Forelimb muscle (tissue), 1 donor: ENCODE measurements at places on chromosomes 4 and X. TPM values are rescaled to one million over a fixed set of nuclear protein-coding genes. Genes with fewer than 3 reads are reported as not detected.

Gene CT45A1
- 0.24 TPM for polyA plus RNA-seq

Gene AMOT
- 22.1 TPM for polyA plus RNA-seq

Gene CT45A3
- not detected for polyA plus RNA-seq

Gene ERAS
- polyA plus RNA-seq: 0.16 TPM

Gene RTL9
- 1.8 TPM for polyA plus RNA-seq

Gene TNMD
- 68.7 TPM for polyA plus RNA-seq

Gene SH2D1A
- polyA plus RNA-seq: 3.3 TPM

- DNase-seq: no peak
These were observed 69.0 kb downstream of the SLC16A2 start for GRCh38 chrX:74490247-74490646.

GRCh38 chr4:151801547-151802516 is 41.0 kb upstream of the GATB start:
- no peak for DNase-seq

- no peak for DNase-seq
These were observed 99.8 kb upstream of the TEX13C start for GRCh38 chrX:125219852-125220251.

DNA sequence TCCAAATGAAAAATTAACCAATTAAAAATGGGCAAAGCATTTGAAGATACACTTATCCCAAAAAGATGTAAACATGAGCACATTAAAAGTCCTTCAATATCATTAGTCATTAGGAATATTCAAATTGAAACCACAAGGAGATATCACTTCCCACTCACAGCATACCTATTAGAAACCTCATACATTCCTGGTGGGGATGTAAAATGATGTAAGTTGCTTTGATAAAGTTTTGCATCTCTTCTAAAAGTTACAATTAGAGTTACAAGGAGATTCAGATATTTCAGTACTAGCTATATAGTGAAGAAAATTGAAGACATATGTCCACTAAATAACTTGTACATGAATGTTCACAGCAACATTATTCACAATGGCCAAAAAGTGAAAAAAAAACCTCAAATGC is 1109.3 kb upstream of the LCORL start:
- no peak for DNase-seq

GRCh38 chr4:41507291-41507947 is 30.5 kb upstream of the LIMCH1 start:
- DNase-seq: no peak

- no peak for DNase-seq
These were observed 933.5 kb downstream of the C4orf33 start for GRCh38 chr4:130029442-130029841.

DNA sequence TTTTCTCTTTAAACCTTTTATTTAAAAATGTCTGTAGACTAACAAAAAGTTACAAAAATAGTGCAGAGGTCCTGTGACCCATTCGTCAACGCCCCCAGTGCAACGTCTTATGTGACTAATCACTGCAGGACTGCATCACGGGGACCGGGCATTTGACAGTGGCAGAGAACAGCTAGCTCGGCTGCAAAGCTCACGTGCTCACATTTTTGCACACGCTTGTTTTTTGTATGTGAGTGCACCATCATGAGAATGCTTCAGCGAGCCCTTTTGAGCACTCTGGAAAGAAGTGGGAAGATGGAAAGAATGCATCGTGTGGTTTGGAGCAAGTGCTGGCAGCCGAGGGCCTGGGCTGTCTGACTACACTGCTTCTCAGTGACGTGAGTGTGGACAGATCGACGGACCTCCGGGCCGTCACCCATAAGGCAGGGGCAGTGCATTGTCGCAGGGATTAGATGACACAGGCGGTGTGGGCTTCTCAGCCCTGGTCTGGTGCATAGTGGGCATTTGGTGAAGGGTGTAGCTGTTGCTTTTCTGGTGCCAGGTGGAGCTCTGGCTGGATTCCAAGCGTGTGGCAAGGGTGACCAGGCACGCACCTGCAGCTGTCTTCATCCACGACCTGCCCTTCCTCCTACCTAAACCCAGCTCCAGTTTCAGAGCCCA is 17.7 kb downstream of the SPON2 start:
- no peak for DNase-seq

GRCh38 chr4:25123236-25123635 is 37.0 kb downstream of the SEPSECS start:
- no peak for DNase-seq

DNA sequence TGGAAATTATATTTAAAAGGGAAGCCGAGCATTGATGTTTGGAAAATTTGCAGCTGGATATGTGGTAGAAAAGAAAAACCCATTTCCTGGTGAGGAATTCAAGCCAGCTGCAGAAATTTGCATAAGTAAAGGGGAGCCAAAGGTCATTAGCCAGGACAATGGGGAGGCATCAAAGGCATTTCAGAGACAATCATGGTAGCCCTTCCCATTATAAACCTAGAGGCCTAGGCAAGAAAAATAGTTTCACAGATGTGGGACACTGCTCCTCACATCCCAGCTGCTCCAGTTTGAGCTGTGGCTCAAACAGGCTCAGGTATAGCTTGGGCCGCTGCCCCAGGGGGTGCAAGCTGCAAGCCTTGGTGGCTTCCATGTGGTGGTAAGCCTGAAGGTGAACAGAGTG is 35.8 kb downstream of the NAP1L3 start:
- no peak for DNase-seq

DNA sequence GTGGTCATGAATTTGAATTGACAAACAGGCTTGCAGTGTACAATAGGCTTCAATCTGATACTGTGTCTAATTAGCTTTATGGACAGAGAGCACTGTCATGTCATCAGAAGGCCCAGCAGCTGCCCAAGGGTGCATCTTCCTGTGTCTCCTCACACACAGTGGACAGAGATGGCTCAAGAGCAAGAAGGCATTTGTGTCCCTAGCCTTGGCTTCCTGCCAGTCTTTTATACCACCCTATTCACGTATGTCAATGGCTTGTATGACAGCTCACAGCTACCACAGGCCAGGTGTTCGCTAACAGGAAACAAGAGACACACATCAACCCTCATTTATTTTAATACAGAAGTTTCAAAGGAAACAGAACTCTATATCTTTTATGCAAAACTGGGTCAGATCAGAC is 874.0 kb upstream of the AGA start:
- DNase-seq: no peak

DNA sequence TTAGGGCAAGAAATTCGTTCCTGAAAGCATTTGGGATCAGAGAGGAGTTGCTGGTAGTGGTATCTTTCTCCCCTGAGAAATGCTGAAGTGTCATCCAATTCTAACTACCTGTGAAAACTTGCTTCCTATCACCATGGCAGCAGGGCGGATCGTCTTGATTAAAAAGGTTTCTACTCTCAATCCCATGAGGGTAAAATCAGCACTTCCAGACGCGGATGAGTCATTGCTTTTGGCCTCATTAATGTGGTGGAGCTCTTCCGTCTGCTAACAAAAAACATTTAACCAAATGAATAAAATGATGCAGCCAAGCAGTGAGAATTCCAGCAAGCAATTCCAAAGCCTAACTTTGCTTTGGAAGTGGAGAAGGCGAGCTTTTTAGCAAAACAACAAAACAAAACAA is 325.6 kb downstream of the CAMK2D start:
- DNase-seq: peak; percentile 59
